ENCODE measurements at places on chromosomes 13 and 19.

DNA sequence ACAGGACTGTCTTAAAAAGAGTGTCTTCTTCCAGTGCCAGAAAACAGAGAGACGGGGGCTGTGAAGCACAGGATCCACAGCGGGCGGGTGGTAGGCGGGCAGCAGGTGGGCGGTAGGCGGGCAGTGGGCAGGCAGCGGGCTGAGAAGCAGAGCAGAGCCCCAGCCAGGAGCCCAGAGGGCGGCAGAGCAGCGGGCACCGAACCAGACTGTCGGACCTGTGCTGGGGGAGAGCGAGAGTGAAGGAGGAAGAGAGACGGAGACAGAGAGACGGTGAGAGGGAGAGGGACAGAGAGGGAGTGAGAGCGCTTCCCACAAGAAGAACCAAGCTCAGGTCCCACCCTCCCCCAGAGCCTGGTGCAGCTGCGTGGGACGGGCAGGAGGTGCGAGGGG is 30.3 kb downstream of the RASA3 start:
- DNase-seq = no peak

- no peak for DNase-seq
These were observed 6.9 kb downstream of the MBNL2 start for GRCh38 chr13:97228850-97229521.

DNA sequence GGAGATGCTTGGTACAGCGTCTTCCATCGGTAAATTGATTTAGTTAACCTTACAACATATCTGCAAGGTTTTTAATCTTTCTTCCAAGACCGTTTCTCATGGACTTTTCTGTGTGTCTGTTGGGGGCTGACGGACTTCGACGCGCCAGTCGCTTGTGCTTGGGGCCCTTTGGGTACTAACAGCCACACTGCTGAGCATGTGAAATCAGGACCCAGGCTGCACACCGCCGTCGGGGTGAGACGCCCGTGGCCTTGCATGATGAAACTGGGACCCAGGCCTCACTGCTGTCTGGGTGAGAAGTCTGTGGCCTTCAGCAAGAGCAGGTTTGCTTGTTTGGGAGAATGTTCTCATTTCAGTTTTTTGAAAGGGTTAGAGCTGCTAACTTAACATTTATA is 9.8 kb downstream of the ATP4B start:
- DNase-seq = no peak

- DNase-seq = no peak
These were observed 34.0 kb downstream of the C13orf46 start for GRCh38 chr13:113939944-113940297.

DNA sequence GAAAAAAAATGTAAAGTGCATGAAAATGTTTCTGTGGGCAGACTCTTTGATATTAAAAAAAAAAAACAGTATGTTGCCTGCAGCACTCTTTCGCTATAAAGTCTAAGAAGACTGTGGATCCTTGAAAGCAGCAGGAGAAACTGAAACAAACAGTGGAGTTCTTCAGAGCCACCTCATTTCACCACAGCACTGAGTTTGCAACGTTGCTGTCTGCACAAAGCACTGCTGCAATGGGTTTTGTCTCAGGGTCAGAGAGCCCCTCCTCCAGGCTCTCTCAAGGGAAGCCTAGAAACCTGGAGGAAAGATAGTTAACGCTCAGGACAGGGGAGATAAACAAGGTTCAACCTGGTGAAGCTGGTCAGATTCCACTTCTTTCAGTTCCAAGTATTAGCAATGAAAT is 248.7 kb downstream of the EFNB2 start:
- DNase-seq = no peak

GRCh38 chr19:35045667-35046300 is 4.3 kb downstream of the HPN start:
- no peak for DNase-seq

GRCh38 chr13:46595885-46596275 is 42.9 kb downstream of the LRCH1 start:
- no peak for DNase-seq

GRCh38 chr19:7230826-7231225 is 63.4 kb downstream of the INSR start:
- no peak for DNase-seq

DNA sequence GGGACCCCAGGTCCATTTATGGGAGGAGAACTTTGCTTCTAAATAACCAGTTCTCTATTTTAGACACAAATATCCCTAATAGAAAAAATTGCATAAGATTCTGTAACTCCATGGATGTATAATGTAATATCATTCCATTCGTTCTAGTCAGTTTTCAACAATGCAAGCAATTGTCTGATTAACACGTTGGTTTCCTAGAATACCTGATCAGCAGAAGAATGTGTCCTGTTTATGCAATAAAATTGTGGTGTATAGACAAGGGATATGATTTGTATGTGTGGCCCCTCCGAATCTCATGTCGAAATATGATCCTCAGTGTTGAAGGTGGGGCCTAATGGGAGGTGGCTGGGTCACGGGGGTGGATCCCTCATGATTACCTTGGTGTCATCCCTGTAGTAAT is 62.1 kb downstream of the RUBCNL start:
- DNase-seq = no peak

DNA sequence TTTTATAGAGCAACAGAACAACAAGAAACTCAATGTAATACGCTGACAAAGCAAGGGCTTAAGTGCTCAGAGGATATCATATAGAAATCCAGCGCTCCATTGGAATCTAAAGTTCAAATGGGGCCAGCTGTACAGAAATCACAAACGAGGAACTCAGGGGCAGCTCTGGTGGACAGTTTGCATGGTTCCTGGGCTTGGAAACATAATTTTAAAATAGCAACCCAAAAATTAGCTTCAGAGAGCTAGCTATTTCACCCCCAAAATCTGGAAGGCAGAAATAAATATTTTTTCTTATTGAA is 19.2 kb upstream of the LATS2 start:
- DNase-seq = no peak

DNA sequence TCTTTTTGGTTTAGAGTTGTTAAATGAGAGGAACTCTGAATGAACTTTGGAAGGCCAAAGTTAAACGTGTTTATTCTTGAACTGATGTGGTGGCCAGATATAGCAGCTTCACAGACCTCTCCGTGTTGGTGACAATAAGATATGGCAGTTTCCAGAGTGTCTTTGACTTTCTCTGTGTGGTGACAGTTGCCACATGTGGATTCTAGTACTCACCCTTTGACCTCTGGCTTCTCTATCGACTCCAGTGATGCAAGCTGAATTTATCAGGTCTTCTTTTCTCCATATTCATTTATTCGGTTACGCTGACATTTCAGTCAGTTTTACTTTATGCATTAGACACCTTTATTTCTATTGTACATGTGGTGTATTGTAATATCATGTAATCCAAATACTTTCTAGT is 1469.5 kb downstream of the SLITRK1 start:
- DNase-seq = no peak

DNA sequence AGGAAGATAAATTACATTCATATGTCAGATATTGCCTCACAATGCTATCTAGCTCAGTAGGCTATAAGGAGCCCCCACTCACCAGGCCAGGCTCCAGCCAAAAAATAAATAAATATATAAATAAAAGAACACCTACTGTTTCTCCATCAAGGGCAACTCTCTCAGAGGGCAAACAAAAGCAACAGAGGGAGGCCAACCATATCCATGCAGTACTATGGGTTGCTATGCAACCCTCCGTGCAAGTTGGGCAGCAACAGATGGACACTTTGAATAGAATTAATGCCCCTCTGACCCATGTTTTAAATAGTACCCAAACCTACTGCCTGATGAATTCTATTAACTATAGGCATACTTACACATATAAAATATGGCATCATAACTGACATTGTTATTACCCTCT is 279.8 kb upstream of the EDNRB start:
- no peak for DNase-seq

DNA sequence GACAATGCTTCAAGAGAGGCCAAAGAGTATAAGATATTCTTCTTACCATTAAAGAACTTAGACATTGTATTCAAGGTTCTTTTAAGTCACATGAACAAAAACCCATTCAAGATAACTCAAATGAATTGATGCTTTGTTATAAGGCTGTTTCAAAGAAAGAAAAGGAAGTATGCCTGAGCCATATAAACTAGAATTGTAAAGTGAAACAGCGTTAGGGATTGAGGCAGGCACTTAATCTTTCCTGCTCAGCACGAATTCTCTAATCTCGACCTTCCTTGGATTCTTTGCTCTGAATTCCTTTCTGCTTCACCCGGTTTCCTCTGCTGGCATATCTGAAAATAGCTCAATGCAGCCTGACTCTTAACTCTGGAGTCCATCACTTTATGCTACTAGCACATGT is 595.4 kb downstream of the DIAPH3 start:
- DNase-seq = no peak

DNA sequence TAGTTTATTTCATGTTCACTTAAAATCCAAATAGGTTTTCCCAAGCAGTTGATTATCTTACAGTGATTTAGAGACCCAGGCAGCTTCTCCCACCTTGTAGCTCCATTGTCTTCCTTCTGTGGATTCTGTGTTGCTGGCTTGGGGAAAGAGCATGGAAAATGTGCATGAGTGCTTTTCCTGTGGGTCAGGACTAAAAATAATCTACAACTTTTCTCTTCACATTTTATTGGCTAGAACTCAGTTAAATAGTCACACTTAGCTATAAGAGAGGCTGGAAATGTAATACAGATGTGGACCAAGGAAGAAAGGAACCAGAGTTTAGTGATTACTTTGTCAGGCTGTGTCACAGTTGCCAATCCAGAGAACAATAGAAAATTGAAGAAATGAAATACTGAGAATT is 198.8 kb downstream of the NBEA start:
- no peak for DNase-seq

GRCh38 chr19:46901701-46902401 is 41.1 kb downstream of the ARHGAP35 start:
- DNase-seq = no peak

GRCh38 chr13:36000028-36000427 is 131.2 kb downstream of the DCLK1 start:
- DNase-seq = no peak

DNA sequence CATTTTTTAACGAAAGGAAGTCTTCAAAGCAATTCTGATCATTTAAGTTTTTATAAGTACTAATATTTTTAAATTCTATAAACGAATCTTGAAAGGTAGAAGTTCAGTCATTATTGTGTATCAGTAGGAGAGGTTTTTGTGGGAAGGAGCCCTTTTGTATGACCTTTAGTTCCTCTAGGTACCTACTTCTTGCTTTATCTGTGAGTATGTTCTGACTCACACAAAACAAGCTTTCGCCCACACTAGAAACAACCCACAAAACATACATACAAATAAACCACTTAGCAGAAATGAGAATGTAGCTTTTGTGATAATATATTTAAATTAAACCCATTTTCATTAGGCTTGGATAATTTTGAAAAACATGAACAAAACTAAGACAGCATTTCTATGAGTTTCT is 27.8 kb downstream of the ERCC5 start:
- DNase-seq = no peak

DNA sequence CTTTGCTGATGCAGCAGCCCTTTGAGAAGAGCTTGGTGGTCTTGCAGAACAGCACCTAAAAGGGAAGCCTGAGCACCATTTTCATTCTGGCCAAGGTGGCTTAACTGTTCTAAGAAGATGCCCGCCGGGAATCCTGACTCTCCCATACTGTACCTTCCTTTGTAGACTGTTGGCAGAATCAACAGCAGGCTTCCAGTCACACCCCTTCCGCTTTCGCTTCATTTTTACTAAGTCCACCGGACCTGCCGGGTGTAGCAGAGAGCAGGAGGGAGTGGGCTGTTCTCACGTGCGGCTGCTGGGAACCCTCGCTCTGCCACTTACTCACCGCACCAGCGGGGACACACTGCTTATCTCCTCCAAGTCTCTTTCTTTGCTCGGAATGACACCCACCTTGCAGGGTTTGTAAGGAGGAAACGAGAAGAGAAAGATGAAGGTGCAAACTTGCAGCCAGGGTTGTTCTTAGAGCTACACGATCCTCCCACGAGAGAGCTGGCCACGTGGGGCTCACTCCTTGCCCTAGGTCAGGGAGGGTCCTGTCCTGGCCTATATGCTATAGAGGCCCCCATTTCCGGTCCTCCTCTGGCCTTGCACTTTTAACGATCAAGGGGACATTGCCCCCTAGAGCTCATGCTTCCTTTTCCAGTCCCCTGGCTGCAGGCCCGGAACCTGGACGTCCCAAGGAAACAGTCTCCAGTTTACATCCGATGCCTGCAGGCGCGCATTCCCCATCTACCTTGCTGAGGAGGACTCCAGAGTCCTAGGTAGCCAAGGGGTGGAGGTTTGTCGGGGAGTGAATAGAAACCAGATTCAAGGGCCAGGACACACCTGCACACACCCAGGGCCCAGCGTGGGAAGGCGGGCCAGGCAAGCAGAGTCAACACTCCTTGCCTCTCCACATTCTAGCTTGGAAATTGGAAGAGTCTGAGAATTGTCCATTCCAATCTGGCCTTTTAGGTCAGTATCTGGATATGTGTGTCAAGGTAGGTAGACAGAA is 453.6 kb downstream of the IRS2 start:
- no peak for DNase-seq

DNA sequence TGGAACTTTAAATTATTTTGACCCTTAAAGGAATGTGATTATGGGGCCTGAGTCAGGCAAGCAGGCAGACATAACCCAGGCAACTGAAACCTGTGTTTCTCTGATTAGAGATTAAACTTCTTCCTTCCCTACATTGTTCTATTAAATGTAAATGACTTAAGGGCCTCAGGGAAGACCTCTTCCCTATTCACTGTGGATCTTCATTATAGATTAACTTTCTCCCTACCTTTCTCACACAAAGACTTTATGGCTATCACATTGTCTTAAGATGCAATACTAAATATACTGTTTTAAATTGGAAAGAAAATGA is 8.8 kb upstream of the METTL21C start:
- DNase-seq = no peak

GRCh38 chr13:95968906-95969305 is 84.3 kb downstream of the UGGT2 start:
- DNase-seq = no peak

DNA sequence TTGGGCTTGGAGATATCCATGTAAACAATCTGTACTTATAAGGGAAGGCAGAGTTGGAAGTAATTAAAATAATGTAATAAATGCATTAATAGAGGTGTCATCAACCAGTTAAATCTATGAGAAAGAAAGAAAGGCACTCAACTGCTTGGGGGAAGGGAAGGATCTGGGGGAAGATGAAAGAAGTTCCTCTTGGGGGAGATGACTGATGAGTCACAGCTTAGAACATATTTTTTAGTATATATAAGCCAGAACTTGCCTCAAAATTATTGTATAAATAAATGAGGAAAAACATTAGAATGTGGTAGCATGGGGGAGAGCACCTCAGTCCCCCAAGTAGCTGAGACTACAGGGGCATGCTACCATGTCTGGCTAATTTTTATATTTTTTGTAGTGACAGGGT is 205.8 kb downstream of the GGACT start:
- no peak for DNase-seq

- peak; percentile 93 for DNase-seq
These were observed at the start of gene WDR18 for GRCh38 chr19:984165-984967. Gene WDR18, plus strand, starts transcription at chr19:984345. Its CDS starts 9 bp downstream, at chr19:984354.

GRCh38 chr19:39237200-39238184 is 7.3 kb downstream of the IFNL3 start:
- no peak for DNase-seq

Data from hematopoietic multipotent progenitor cell treated with erythropoietin and hydrocortisone succinate and interleukin-3 and kit ligand, for 17 days (in vitro differentiated cells).